ENCODE measurements at places on chromosomes 1 and 21. TPM values are rescaled to one million over a fixed set of nuclear protein-coding genes. Genes with fewer than 3 reads are reported as not detected.

The KHDC4 gene
- total RNA-seq: 96.0 TPM

The RAB3B gene
- total RNA-seq: 0.05 TPM

The ZNF695 gene
- total RNA-seq: 0.33 TPM

The FAM167B gene
- total RNA-seq: 0.47 TPM

The AUNIP gene
- total RNA-seq: 15.1 TPM

The KCNT2 gene
- not detected for total RNA-seq

The SV2A gene
- 1.4 TPM for total RNA-seq

The NHLH1 gene
- total RNA-seq: 2.0 TPM

The UBXN10 gene
- total RNA-seq: 0.26 TPM

The TMEM201 gene
- 51.0 TPM for total RNA-seq

The SPATA1 gene
- 0.95 TPM for total RNA-seq

The REN gene
- not detected for total RNA-seq

The NCF2 gene
- total RNA-seq: 20.5 TPM

The HAO2 gene
- total RNA-seq: not detected

The YTHDF2 gene
- total RNA-seq: 84.7 TPM

The USP24 gene
- 83.1 TPM for total RNA-seq

The VASH2 gene
- total RNA-seq: not detected

The SPRR3 gene
- total RNA-seq: not detected

The SLC35D1 gene
- total RNA-seq: 26.6 TPM

The TRIM46 gene
- 3.6 TPM for total RNA-seq

The ARV1 gene
- total RNA-seq: 12.2 TPM

The CD5L gene
- not detected for total RNA-seq

The S100A7 gene
- not detected for total RNA-seq

The TSPAN1 gene
- not detected for total RNA-seq

The SAMD11 gene
- total RNA-seq: not detected

The PTPRU gene
- total RNA-seq: 1.3 TPM

The PLA2G2D gene
- total RNA-seq: not detected

The TSHB gene
- not detected for total RNA-seq

The SLC39A1 gene
- total RNA-seq: 74.2 TPM

The S100A12 gene
- not detected for total RNA-seq

The C8A gene
- not detected for total RNA-seq
